Urinary bladder (tissue), 4 donors: ENCODE measurements at places on chromosomes 11 and 22.

GRCh38 chr11:78676026-78676557 lies 101.4 kb upstream of the NARS2 start:
- no peak for DNase-seq

DNA sequence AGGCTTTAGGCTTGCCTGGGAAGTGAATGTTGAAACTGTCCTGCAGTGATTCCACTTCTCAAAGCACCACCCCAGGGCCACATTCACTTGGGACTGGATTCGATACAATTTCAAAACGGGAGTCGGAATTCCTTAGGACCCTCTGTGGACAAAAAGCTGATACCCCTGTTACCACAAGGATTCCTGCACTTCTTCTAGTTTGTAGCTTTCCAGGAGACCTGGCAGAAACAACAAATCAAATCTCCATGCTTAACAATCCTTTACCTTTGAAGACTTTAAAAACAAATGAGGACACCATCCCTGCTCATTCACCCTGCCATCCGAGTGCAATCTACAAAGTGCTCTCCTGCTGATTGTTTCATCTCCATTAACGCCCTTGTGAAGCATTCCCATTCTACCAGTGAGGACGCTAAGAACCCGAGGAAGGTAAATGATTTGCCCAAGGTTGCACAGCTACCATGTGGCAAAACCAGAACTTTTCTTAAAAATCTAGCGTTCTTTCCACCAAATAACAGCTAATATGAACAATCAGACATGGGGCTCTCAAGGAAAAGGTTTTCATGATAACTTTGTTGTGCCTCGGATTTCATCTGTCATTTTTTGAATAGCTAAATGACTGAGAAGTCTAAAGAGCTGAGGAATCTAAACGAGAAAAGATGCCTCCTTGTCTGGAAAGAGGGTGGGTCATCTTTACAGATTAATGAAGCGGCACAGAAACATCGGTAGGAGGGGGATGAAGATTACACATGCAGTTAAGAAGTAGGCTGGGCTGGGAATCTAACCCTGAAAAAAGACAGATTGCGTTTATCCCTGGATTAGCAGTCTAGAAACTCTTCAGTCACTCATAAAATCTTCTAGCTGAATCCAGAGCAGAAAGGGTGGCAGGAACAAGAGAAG lies 720 bp upstream of the MPZL2 start:
- no peak for DNase-seq

- DNase-seq: no peak
Measured at GRCh38 chr11:121669422-121669821, 216.7 kb upstream of the SORL1-AS1 start.

DNA sequence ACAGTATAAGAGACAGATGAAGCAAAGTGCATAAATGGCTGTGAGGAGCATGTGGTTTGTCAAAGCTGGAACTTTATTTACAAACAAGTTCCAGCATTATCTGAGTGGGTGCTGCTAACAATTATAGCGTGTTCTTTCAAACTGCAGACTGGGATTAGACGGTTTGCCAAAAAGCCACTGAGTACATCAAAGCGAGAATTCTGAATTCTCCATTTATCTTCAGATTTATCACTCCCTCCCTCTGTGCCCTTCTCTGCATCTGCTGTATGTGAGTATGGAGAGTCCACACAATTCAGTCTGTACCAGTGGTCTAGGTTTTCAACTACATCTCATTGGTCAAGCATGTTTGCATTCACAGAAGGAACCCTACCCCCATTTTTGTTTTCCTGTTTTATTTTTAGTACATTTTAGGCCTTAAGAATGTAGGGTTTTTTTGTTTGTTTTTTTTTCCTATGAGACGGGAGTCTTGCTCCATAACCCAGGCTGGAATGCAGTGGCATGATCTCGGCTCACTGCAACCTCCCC lies 18.1 kb upstream of the INCENP start:
- no peak for DNase-seq

DNA sequence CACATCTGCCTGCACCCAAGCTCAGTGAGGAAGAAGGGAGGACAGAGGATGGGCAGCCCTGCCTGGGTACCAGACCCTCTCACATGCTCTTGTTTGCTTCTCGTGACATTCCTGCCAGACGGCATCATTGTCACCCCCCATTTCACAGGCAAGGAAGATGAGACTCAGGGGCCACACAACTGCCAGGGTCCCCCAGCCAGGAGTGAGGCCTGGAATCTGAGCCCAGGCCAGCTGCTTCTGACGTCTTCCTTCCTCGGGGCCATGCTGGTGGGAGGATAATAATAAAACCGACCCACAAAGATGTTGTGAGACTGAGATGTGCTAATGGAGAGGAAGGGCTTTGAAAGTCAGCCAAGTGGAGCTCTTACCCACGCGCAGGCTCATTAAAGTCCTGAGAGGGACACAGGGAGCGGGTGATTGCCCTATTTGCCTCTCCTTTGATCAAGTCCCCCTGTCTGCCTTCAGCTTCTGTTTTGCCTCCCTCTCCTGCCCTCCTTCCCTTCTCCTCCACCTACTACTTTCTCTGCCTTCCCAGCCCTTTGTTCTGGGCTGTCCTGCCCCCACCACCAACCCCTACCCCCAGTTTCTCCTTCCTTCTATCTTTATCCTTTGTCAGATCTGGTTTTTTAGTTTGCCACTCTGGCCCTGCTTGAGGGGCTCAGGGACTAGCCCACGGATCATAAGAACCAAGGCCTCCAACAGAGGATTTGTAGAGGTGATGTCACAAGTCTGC lies 62.7 kb downstream of the MCM5 start:
- DNase-seq: no peak

GRCh38 chr22:30282616-30283046 lies 6.7 kb downstream of the CASTOR1 start:
- DNase-seq: no peak

GRCh38 chr11:87352759-87353707 lies 315.3 kb downstream of the TMEM135 start:
- DNase-seq: peak; percentile 40

DNA sequence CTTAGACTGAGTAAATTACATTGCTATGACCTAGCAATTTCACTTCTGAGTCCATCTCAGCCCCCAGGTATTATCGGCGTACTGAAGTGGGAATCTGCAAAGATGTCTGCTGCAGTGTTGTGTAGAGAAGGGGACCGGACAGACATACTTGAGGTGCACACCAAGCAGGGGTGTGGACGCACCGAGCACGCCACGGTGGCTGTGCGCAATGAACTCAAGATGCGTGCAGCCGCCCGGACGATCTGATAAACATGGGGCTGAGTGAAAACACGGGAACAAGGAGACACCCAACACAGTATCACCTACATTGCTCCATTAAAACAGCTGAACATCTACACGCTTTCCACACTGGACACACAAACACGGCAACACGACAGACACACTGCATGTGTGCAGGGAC lies 454.3 kb downstream of the OPCML start:
- DNase-seq: no peak

DNA sequence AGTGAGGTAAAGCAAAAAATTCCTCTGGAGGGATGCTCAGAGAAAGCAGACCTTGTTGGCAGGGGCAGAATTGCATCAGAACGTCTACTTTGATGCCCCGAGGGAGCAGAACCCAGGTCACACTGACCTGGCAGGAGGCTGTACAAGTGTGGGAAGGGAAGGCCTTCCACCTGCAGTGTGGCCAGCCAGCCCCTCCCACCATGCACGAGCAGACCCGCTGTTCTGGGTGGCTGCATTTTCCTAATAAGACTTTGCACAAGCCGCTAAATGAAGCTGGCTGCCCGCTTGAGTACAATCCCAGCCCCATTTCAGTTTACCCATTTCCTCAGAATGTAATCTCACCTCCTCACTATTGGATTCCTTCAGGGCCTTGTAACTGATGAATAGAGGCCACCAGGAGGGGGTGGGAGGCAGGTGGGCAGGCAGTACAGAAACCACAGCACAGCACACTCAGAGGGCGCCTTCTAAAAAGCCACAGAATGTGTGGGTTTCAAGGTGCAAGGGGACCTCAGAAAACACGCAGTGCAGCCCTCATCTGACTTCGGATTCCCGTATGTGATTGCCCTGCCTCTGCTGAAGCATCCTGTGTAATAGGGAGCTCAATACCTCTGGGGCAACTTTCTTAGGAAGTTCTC lies 316.6 kb downstream of the OPCML start:
- no peak for DNase-seq

DNA sequence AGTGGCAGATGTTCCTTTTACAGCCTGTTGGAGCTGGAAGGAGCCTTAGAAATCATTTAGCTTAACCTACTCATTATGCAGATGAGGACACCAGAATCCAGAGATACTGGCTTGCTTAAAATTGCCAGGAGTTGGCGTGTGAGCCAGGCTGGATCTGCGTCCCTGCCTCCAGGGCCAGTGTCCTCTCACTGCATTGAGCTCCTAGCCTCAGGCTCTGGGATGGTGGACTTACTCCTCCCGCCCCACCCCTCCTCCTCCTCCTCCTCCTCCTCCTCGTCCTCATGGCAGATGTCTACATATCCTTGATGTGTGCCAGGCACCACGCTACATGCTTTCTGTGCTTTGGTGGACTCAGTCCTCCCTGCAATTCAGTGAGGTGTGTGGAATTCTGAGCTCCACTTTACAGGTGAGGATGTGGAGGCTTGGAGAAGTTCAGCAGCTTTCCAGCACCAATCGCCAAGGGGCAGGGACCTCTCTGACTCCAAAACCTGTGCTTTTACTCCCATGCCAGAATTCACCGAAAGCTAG lies 24.1 kb downstream of the ADAMTS15 start:
- no peak for DNase-seq

DNA sequence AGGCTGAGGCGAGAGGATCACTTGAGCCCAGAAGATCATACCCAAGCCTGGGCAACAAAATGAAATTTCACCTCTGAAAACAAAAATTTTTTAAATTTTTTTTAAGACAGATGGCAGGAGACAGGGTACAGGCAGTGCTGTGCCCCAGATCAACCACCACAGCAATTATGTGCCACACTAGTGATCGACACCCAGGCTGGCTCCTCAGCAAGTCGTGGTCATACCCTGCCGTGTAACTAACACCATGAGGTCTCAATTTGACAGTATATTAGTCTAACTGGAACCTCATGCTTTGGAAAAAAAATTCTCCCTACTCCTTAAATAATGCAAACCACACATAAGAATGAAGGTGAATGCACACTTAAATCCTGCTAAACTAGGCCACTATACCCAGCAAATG lies 8.3 kb downstream of the SF3A1 start:
- no peak for DNase-seq

DNA sequence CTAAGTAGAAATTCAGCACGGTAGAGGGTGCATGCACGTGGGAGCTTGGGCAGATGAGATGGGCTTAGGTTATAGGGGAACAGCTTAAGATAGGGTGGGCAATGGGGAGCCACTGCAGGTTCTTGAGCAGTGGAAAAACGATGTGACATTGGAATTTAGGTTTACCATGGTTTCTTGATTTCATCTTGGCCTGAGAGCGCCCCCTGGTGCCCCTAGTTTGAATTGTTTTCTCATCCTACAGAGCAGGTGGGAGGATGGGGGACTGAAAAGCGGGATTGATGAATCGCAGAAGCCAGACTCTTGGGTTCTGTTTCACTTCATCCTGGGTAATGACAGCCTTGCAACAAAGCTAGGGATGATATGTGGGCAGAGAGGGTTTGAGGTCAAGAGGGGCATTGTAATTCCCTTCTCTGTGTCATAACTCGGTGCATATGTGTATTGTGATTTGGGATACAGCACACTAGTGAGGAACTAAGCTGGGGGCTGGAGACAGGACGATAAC lies 6.7 kb upstream of the MCAM start:
- no peak for DNase-seq

DNA sequence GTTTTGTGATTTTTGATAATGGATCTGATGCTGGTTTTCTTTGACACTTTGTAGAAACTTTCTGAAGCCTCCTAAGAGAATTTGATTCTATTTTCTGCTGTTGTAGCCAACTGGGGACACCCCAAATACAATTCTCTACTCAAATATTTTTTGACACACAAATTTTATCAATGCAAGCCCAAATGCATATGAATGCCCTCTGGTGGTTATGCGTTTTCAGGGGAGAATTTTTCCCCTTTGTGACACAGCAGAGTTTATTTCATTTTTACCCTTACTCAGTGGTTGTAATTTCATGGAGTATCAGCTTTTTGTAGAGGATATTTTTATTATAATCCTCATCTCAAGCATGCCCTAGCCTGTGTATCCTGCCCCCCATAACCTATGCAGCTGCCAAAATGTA lies 44.7 kb upstream of the MTMR2 start:
- DNase-seq: no peak

DNA sequence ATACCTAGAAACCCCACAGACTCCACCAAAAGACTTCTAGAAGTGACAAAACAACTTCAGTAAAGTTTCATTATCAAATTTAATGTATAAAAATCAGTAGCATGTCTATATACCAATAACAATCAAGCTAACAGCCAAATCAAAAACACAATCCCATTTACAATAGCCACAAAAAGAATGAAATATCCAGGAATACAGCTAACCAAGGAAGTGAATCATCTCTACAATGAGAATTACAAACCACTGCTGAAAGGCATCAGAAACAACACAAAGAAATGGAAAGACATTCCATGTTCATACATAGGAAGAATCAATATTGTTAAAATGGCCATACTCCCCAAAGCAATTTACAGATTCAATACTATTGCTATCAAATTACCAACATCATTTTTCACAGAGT lies 46.0 kb downstream of the PRCP start:
- DNase-seq: no peak

DNA sequence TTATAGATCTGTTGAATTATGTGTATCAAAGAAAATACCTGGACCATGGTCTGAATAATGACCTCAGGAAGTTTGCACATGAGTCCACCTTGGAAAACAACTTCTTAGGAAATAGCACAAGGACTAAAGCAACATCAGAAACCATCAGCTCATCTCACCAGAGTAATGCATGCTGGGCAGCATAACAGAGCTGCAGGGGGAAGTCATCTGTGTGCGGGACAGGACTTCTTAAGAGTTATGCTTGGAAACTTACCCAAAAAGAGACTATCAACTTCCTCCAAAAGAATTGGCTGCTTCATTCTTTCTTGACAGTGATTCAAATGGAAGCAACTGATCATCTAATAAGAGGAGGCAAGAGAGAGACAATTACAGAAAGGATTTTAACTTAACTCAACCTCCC lies 2.5 kb downstream of the OR56B4 start:
- DNase-seq: no peak

DNA sequence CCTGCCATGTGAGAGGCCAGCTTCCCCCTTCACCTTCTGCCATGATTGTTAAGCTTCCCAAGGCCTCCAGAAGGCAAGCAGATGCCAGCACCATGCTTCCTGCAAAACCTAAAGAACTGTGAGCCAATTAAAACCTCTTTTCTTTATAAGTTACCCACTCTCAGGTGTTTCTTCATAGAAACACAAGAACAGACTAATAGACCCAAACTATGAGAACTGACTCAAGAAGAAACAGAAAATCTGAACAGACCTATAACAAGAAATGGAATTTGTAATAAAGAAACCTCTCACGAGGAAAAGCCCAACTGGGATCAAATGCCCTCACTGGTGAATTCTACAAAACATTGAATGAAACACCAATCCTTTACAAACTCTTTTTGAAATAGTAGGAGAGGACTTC lies 12.0 kb downstream of the NPAT start:
- no peak for DNase-seq

DNA sequence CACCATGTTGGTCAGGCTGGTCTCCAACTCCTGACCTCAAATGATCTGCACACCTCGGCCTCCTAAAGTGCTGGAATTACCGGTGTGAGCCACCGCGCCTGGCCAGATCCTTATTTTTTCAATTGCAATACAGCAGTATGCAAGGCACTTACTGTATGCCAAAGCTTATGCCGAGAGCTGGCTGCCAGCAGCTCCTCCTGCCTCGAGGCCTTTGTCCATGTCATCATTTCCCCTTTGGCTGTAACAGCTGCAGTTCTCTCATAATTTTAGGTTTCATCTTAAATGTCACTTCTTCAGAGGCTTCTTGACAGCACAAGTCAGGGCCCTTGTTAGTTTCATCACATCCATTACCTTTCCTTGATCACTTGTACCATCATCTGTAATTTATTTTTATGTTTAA lies 1.5 kb upstream of the SREBF2 start:
- no peak for DNase-seq
